ENCODE measurements at places on chromosomes 16 and 17.
A peak's percentile ranks its signal among the peaks of the same experiment; 100 is the strongest.

- DNase-seq = no peak
Observed at GRCh38 chr17:81179220-81179619, 13.2 kb upstream of the AATK start.

GRCh38 chr16:4172070-4172469 is 55.8 kb upstream of the ADCY9 start:
- DNase-seq = no peak

DNA sequence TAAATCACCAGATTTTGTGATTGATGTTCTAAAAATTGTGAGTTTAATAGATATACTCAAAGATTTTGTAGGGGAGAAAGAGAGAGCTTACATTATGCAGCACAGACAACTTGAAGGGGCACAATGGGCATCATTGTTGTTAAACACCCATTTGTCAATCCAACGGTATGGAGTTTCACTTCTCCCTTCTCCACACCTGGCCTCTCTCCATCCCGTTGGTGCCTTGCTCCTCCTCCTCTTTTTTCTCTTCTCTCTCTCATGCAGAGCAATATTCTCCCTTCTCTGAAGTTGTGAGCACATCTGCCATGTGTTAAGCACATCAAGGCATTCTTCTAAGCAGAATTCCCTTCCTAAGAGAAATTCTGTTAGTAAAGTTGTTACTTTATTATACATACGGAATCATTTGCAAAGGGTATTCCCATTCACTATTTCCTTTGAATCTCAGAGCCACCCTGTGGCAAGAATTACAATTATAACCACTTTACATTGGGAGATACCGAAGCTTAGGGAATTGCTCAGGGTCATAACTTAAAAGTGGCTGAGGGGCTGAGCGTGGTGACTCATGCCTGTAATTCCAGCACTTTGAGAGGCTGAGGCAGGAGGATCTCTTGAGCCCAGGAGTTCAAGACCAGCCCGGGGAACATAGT is 40.5 kb upstream of the SKAP1 start:
- peak; percentile 22 for DNase-seq

- no peak for DNase-seq
Observed at GRCh38 chr17:40872416-40872815, 5.4 kb upstream of the KRT12 start.

Data from RCC 7860 (cell line).